Cerebellar cortex (tissue), 1 donor: ENCODE measurements at places on chromosomes 5 and 9.

- no peak for DNase-seq
Measured at GRCh38 chr9:137913771-137914767, 36.5 kb downstream of the CACNA1B start.

DNA sequence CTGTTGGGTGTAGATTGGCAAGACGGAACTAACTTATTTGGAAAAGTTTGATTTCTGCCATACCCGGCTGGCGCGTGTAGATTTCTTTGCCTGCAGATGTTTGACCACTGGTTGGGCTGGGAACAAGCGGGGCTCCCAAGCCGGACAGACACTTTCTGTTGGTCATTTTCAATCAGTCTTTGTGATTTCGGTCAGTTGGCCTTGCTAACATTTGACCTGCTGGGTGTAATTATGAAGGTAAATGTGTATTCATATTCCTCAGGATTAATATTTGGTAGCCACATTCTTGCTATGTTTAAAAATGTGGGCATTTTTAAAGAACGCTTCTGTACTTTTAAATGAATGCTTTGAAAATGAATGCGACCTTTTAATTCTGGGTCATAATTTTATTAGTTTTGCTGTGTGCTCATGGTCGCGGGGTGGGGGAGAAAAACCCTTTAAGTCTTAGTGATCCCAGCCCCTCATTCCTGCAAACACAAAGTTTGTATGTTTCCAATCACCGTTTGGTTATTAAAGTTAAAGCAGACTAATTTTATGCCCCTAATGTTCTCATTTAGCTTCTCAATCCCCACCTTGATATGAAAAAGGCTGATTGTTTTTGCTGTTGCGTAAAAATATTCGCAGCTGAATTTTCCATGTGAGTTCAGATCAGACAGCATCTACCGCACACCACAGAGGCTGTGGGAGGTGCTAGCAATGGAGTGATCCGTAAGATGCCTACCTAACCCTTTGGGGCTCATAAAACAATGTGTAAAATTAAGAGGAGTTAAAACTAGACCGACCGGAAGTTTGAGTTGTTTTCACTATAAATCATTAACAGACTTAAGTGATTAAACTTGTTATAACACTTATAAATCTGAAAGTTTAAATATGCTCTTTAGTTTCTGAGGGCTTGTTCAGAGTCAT lies 1.5 kb downstream of the RASGRF2 start:
- DNase-seq, result no peak

DNA sequence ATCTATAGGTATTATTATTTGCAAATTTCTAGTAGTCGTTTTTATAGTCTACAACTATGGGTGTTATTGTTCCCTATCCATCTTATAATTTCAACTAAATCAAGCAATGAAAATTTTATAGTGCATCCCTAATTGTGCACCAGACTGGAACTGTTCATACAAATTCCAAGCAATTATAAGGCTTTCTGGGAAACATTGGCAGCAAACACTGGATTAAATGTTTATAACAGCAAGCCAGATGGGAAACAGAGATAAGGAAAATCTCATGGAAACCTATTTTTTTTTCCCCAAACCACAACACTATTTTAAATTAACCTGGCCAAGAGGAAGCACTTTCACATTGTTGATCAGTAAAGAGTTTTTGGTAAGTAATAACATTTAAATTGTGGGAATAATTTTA lies 524.3 kb downstream of the RASEF start:
- DNase-seq, result no peak

- DNase-seq, result no peak
Measured at GRCh38 chr9:110356639-110357395, 19.2 kb upstream of the TXNDC8 start.

- DNase-seq, result no peak
Measured at GRCh38 chr9:114311571-114312512, 11.1 kb upstream of the ORM1 start.
